ENCODE measurements at places on chromosomes 4 and X. TPM values are rescaled to one million over a fixed set of nuclear protein-coding genes. Genes with fewer than 3 reads are reported as not detected.
A peak's percentile ranks its signal among the peaks of the same experiment; 100 is the strongest.

The MORF4L2 gene
- total RNA-seq = 130 TPM

The TMPRSS11D gene
- not detected for total RNA-seq

- DNase-seq = no peak
These were observed 73.4 kb downstream of the ANAPC4 start for GRCh38 chr4:25450491-25450901.

DNA sequence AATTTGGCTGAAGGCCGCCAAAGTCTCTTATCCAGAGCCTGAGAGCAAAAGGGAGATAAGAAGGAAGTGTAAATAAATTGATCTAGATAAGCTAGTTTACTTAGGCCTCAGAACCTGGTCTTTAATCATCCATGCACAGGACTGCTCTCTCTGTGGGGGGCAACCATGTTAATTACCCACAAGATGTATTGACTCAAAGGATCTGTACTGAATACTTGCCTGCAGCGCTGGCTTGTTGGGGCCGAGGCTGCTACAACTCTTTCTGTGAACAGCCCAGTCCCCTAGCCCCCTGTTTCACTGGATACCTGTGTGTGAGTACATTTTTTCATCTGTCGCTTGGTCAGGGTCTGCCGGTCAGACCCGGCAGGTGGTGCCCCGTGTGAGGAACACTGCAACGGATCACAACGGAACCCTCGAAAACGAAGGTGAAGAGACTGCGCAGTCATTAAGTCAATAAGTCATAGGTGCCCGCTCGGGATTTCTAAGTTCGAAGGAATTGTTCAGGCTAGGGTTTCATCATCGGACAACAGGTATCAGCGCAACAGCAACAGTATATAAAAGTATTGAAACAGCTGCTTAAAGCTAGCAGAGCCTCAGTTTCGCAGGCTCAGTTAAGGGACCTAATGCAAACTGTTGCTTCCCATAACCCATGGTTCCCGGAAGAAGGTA, 8.3 kb downstream of the MAGEA11 start:
- DNase-seq = no peak

GRCh38 chrX:71515038-71515396, 17.9 kb upstream of the OGT start:
- DNase-seq = no peak

DNA sequence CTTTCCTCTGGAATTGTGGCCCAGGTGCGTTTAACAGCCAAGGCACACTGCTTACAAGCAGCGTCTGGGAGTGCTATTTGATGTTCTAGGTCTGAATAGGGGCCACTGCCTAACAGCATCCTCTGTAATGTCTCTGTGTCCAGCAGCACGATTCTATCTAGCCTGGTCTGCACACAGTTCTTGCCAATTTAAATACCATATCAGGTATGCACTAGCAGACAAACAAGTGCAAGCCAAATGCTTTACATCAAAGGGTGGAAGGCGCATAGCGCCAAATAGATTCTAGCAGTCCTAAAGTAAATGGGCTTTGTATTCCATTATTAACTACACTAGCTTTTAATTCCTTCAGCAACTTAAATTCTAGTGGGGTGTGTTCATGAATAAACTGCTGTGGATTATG, 15.8 kb upstream of the UGDH start:
- DNase-seq = no peak

GRCh38 chr4:145665773-145666172, 14.2 kb upstream of the C4orf51 start:
- no peak for DNase-seq

DNA sequence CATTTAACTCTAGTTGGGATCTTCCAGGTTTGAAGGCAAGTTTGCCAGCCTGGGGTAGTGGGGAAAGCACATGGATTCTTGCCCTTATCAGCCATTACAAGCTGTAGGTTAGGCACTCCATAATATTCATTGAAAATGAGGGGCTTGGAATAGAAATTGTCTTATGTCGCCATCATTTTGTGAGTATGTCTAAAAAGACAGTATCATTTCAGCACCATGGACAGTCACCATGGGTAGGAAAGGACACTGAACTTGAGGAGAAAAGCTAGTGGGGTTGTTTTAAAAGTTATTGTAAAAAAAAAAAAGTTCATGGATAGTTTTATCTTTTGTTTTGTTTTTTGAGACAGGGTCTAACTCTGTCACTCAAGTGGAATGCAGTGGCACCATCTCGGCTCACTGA, 356.1 kb downstream of the HNRNPD start:
- DNase-seq = no peak

DNA sequence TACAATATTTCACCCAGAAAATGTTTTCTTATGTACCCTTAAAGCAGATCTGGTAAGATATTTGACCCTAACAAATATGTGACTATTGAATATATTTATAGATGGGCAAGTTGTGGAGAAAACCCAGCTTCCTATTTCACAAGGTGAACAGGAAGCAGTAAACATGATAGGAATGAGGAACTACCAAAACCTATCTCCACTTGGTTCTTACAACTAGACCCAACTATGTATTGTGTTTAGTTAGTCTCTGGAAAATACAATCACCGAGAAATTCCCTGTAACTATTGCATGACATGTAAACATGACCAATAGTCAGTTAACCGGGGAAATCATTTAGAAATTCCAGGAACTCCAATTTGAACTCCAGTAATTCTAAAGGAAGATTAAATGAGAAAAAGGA, 8.4 kb upstream of the RXFP1 start:
- DNase-seq = no peak

GRCh38 chr4:680928-681645, 6.7 kb downstream of the MYL5 start:
- peak; percentile 88 for DNase-seq

DNA sequence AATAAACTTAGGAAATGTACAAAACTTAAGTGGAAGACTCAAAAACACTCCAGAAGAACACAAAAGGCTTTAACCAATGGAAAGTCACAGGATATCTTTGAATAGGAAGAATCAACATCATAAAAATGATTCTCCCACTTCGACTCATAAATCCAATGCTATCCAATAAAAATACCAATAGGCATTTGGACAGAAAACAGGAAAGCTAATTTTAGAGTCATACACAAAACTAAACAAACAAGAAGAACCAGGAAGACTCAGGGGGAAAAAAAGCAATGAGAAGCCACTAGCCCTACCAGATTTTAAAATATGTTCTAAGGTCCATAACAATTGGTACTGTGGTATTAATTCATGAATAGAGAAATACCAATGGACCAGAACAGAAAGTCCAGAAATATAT, 28.2 kb downstream of the SLC9A7 start:
- no peak for DNase-seq

Data from activated CD8-positive, alpha-beta memory T cell treated with anti-CD3 and anti-CD28 coated beads, Interleukin-2, amount 10 ng/mL, durations not matched to agents 7 days and 5 days (primary cell).